ENCODE measurements at places on chromosomes 6 and 20.

GRCh38 chr6:144500892-144501291, 215.8 kb downstream of the UTRN start:
- DNase-seq, result no peak

GRCh38 chr6:14129575-14129974, 12.0 kb downstream of the CD83 start:
- no peak for DNase-seq

GRCh38 chr20:19996917-19997316, 20.2 kb upstream of the NAA20 start:
- DNase-seq, result no peak

GRCh38 chr20:59825944-59826759, 107.3 kb downstream of the SYCP2 start:
- DNase-seq, result no peak

DNA sequence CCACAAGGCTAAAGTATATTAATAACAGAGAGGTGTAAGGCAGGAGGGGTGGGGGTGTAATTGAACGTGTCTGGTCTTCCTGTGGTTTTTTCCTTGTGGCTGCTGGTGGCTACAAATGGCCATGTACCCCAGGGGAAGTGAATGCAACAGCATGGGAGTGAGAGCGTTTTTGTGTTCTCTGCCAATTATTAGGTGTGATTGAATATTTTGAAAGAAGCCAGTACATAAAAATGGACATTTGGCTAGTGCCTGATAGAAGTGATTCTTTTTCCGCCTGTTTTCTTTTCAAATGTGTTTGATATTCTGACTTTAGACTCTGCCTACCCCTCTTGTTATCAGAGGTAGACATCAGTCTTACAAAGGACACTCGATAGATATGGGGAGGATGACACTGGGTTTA, 141.3 kb downstream of the PRL start:
- no peak for DNase-seq

GRCh38 chr6:54248994-54249393, 59.2 kb upstream of the TINAG start:
- no peak for DNase-seq

GRCh38 chr6:17577059-17577458, 23.0 kb upstream of the FAM8A1 start:
- no peak for DNase-seq
